ENCODE measurements at places on chromosomes 13 and 19.
A peak's percentile ranks its signal among the peaks of the same experiment; 100 is the strongest.

GRCh38 chr13:32905063-32905863, 111.0 kb upstream of the KL start:
- peak; percentile 47 for DNase-seq

GRCh38 chr19:38265213-38265861, 964 bp downstream of the SPINT2 start:
- no peak for DNase-seq

DNA sequence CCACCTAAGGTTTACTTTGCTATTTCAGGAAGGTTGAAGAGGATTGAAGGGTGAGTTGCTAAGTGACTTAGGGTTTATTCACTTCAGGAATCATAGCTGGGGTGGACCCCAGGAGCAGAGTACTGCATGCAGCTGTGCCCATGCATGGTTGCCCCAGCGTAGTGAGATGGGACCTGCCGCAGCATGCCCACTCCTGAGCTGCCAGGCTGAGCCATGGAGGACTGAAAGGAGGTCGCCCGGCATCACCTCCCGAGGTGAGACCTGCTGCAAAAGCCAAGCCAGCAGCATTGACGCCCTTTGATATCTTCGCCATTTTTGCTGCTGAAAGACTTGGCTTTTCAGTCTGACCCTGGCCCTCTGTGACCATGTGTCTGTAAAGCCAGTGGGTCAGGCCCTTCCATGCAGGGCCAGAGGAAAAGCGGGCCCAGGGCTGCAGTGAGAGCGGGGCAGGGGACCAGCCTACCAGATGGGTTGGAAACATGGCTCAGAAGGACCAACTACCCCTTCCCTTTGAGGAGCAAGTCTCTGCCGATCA, 9.9 kb downstream of the POP4 start:
- no peak for DNase-seq

DNA sequence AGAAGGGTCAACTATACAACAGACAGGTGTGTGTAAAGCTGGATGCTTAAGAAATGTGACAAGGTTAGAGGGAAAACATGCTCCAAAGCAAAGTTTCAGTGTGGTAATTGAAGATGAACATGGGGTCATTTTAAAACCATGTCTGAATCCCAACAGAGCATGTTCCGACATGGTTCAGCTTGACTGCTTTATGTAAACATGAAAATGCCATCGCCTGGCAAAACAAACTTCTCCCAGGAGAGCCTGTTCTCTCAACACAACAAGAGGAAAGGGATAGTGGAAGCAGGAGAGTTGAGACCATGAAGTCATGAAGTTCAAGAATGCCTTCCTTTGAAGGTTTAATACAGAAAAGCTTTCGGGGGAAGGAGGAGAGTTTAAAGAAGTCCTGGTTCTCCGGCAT, 85.8 kb downstream of the EPSTI1 start:
- no peak for DNase-seq

DNA sequence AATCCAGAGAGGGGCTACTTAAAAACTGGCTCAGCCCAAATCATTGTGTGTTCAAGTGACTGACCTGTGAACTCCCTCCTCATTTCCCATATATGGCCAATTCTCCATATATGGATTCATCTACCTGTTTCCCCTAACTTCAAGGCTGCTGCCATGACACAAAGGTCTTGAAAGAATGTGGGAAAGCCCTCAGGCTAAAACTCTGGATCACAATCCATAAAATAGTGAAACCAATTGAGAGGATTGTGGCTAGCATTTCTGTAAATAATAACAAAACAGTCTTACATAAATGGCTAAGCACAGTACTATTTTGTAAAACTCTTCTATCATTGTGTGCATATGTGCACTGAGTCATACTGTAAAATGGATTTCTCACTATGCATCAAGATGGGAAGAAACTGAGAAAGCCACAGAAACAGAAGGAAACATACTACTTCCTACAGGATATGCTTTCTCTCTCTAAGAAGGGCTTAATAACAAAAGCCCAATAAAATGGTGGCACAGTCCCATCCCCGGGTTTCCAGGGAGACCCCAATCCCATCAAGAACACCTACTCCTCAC, 80.5 kb downstream of the FOXO1 start:
- no peak for DNase-seq

DNA sequence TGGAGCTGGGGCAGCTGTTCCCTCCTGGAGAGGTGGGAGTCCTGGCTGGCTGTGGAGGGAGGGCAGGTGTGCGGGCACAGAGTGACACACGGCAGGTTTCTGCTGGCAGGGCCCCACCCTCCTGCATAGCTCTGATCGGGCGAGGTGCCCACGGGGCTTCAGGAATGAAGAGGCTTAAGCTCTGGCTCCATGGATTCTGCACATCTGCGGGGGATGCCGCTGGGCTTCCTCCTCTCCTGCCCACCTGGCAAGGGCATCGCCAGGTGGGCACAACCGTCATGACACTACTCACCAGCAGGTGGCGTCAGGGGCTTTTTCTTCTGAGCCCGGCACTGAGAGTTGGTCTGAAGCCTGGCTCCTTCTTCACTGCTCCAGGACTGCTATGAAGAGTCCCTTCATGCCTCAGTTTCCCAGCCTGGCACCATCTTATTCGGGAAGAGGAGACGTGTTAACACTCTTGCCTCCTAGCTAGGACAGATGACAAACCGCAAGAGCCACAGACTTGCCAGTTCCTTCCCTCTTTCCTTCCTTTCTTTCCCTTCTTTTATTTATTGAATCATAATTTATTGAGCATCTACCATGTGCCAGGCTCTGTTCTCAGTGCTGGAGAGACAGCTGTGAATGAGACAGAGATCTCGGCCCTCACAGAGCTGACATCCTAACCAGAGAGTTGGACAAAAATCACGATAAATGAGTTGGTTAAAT, 15.2 kb upstream of the PAK4 start:
- peak; percentile 83 for DNase-seq

DNA sequence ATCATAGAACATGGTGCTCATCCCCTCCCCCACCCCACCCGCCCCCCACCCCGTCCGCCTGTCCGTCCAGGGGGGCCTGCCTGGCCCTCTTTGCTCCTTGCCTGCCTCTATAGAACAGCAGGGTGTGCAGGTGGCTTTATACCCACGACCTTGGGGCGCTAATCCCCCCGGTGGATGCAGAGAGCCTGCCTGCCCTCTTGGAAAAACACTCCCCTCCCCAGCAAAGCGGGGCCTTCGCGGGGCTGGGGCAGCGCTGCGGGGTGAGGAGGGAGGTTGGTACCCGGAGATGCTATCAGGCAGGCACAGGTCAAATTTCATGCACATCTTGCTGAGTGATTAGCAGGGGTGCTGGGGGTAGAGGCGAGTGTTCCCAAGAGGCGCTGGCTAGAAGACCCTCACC, 21.9 kb downstream of the RFX1 start:
- no peak for DNase-seq

DNA sequence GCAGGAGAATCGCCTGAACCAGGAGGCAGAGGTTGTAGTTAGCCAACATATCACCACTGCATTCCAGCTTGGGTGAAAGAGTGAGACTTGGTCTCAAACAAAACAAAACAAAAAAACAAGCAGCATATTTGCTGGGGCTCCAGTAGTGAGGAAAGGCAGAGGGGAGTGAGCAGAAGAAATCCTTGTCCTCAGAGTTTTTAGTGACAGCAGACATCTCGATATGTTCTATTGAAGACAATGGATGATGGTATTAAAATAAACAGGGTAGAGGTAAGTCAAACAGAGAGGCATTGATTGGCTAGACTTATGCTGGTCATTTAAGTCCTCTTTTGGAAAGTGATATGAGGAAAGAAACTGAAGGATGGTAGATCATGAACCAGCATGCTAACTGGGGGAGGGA, 19.0 kb downstream of the NLRP7 start:
- no peak for DNase-seq

DNA sequence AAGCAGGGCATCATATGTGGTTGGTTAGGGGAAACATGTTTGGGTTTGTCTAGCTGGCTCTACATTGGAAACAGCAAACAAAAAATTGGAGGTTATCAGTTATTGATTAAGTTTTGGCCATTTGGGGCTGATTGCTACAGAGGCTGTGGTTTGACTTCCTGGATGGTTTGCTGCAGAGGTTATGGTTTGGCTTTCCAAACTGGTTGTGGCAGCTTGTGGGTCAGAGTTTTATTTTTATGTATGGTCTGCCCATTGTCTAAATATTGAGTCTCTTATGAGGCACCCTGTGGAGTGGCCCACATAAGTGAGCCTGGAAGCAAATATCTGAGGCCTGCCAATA, 261.6 kb downstream of the GPC5 start:
- no peak for DNase-seq

DNA sequence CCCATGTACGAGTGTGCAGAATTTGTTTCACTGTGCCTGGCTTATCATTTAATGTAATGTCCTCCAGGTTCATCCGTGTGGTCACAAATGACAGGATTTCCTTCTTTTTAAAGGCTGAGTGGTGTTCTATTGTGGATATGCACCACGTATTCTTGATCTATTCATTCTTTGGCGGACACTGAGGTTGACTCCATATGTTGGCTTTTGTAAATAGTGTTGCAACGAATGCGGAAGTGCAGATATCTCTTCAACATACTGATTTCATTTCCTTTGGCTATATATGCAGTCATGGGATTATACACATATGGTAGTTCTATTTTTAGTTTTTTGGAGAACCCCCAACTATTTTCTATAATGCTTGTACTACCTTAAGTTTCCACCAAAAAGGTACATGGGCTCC, 13.0 kb downstream of the OR7A5 start:
- no peak for DNase-seq

GRCh38 chr13:38824342-38824741, 137.5 kb downstream of the FREM2 start:
- DNase-seq = peak; percentile 3

- no peak for DNase-seq
These were observed 19.6 kb downstream of the AP2A1 start for GRCh38 chr19:49786376-49786820.

- DNase-seq = no peak
These were observed 13.6 kb downstream of the KLF5 start for GRCh38 chr13:73072239-73072900.

DNA sequence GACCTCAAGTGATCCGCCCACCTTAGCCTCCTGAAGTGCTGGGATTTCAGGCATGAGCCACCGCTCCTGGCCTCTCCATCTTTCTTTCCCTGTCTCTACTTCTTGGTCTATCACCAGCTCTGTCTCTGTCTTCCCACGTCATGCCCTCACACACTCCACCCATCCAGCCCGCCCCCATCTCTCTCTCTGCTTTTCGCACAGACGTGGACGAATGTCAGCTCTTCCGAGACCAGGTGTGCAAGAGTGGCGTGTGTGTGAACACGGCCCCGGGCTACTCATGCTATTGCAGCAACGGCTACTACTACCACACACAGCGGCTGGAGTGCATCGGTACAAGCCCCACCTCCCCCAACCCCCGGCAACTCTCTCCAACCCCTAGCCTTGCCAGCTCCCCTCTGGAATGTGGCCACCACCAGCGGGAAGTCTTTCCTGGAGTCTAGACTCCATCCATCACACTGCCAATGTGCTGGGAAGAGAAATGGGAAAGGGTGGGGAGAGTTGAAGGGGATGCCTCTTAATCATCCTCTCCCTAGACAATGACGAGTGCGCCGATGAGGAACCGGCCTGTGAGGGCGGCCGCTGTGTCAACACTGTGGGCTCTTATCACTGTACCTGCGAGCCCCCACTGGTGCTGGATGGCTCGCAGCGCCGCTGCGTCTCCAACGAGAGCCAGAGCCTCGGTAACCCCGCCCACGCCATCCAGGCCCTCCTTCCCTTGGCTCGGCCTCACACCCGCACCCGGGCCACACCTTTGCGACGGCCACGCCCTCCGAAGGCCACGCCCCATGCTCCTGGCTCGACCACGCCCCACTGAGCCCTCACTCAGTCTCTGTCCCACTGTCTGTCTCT, 22.5 kb downstream of the LTBP4 start:
- DNase-seq = peak; percentile 65

DNA sequence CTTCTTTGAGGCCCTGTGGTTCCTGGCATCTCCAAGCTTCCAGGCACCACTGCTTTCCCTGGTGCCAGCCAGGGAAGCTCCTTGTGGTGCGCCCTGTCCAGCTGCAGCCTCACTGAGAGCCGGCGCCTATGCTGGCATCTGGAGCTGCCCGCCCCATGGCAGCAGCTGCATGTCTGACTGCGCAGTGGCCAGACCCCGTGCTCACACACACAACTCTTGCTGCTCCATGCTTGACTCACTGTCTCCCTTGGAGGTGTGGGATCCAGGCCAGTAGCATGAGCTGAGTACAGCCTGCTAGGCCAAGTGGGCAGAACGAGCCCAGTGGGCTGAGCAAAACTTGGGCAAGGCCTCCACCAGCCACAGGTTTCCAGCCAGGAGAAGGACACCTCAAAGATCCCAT, 11.5 kb upstream of the SUPT20H start:
- DNase-seq = no peak

DNA sequence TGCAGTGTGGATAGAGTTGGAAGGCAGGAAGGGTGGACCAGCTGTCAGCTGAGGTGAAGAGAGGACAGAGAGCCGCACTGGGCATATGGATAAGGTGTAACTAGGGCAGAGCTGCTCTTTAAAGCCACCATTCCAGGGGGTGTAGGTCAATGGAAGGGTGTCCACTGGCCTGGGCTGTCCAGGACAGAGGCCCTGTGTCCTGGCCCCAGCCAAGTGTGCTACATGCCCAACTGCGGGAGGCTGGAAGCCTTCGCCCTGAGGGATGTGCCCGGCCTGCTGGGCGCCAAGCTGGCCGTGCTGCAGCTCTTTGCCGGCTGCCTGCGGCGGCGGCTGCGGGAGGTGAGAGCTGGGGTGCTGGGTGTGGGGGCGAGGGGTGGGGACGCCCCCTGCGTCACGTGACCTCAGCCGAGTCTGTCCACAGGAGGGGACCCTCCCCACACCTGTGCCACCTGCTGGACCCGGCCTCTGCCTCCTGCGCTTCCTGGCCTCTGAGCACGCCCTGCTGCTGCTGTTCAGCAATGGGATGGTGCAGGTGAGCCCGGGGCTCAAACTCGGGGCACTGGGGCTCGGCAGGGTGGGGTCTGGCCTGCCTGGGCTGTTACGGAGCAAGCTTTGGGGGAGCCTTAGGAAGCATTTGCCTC, 9.8 kb downstream of the PLK5 start:
- no peak for DNase-seq

- DNase-seq = no peak
These were observed 135.9 kb downstream of the RAP2A start for GRCh38 chr13:97569841-97570240.

- DNase-seq = no peak
These were observed 267.8 kb downstream of the KCNRG start for GRCh38 chr13:50283017-50283416.
